ENCODE measurements at places on chromosomes 11 and 22.

DNA sequence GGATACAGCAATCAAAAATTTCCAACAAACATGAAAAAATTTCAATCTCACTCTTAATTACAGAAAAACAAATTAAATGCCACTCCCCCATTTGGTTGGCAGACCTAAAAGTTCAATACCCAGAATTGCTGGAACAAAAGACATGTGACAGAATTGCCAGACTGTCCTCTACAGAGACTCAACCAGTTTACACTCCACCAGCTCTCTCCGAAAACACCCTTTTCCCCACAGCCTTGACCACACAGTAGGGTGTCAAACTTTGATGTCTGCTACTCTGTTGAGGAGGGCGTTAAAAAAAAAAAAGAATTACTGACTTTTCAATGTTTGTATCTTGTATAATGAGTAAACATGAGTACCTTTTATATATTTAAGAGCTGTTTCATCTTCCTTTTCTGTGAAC, 44.7 kb upstream of the YPEL1 start:
- no peak for DNase-seq

DNA sequence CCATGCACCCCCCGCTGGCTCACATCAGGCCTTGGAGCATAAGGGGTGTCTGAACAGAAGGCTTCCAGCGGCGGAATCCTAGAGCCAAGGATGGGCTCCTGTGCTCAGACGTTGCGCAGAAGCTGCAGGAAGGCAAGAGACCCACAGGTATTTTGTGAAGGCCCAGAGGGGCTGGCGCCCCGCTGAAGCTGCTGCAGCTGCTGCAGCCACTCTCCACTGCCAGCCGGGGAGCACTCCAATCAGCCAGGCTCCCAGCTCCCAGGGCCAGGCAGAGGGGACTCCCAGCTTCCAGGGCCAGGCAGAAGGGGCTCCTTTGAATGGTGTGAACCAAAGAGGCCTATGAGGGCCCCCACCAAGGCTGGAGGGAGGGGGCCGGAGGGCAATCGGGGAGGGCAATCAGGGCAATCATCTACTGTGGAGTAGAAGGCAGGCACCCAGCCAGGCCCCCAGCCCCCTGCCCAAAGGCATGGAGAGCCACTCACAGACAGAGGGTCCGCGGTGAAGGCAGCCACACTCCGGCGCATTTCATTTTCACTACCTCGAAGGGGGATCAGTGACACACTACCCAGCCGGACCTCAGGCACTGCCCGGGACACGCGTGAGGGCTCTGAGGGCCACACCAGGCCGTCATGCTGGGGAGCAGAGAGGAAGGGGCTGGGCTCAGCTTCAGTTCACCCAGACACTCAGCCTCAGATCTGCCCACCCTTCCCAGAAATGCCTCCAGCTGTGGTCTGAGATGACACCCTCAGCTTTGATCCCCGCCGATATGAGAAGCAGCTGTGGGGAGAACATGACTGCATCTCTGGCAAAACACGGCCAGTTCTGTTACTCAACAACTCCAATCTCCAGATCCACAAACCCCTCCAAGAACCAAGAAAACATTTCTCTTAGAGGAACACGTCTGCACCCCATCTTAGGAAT, 11.6 kb upstream of the PDE2A start:
- DNase-seq: no peak

DNA sequence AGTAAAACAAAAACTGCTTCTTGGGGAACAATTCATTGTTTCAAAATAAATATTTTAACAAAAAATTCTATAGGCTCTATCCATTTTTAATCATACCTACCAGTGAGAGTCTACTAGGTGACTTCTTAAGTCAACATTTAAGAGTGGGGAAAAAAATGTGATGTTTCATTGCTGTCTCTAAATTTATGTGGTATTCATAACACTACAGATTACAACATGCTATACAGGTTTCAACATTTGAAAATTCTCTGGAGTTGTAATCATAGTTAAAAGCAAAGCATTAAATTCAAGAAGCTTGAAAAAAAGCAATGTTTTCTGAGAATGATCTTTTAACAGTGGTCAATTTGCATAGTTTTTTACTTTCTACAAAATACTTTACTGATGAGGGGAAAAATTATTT, 18.3 kb downstream of the SBF2 start:
- no peak for DNase-seq

GRCh38 chr22:49116486-49117120, 711.1 kb downstream of the BRD1 start:
- DNase-seq: no peak

Measured in A673 (cell line).